ENCODE measurements at places on chromosomes 12 and 14.
A peak's percentile ranks its signal among the peaks of the same experiment; 100 is the strongest.

DNA sequence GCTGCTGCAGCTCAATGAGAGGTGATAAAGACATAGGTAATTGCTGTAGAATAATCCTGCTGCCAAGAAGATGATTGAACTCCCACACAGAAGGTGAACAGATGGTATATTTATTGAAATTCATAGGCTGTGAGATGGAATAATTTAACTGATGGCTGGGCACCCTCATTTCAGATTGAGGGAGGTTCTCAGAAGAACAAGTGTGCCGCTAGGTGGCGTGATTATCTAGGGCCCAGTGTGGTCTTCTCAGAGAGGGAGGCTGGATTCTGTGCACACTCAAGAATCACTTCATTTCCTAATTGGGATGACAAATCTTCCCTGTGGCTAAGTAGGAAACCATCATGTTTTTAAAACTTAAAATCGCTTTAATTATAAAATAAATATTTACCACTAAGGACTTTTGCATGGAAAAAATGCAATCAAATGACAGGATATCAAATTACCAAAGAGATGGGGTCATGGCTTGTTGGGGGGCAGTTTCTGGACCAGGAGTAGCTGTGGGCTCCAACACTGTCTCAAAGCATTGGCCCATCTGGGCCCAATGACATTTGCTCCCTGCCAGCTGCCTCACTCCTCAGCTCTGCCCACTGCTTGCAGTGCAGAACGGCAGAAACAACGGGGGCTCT is 132.3 kb downstream of the SNAPC1 start:
- DNase-seq = peak; percentile 41

DNA sequence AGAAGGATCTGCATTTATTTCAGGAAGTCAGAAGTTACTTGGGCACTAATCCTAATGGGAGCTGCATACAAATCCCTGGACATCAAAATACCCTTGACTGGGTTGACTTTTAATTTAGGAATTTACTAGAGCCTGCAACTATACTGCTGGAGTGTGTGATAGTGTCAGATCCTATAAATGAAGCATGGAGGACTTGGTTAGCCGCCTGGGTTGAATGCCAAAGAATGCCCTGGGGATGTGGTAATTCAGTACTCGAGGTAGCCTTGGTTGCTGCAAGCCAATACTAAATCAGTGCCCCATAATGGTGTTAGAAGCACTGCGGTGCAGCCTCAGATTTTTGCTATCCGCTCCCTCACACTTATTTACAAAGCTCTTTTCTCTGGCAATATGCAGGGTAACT is 184.9 kb downstream of the CAPZA3 start:
- no peak for DNase-seq

DNA sequence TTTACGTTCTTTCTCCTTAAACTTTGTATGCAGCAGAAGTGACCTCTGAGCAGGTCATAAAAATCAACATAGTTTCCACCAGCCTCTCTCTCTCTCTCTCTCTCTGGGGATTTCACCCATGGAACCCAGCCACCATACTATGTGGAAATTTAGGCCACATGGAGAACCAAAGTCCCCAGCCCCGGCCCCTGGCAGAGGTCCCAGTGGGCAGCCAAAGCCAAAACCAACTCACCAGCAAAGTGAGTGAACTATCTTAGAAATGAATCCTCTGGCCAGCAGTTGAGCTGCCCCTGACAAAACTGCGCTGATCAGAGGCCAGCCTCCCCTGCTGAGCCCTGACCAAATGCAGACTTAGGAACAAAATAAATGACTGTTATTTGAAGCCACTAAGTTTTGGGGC is 9.2 kb downstream of the DUSP6 start:
- no peak for DNase-seq

DNA sequence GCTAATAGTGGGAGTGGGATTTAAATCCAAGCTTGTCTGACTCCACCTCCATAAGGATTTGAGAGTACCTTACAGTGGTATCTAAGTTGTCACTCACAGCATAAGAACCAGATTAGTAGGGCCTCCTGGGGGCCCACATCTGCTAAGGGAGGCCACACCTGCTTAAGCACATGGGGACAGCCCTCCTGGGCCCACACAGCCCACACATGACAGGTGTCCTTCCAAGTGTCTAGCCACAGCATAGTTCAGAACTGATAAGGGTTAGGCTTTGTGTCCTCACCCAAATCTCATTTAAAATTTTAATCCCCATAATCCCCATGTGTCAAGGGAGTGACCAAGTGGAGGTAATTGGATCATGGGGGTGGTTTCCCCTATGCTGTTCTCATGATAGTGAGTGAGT is 186.0 kb upstream of the HMGA2 start:
- no peak for DNase-seq

DNA sequence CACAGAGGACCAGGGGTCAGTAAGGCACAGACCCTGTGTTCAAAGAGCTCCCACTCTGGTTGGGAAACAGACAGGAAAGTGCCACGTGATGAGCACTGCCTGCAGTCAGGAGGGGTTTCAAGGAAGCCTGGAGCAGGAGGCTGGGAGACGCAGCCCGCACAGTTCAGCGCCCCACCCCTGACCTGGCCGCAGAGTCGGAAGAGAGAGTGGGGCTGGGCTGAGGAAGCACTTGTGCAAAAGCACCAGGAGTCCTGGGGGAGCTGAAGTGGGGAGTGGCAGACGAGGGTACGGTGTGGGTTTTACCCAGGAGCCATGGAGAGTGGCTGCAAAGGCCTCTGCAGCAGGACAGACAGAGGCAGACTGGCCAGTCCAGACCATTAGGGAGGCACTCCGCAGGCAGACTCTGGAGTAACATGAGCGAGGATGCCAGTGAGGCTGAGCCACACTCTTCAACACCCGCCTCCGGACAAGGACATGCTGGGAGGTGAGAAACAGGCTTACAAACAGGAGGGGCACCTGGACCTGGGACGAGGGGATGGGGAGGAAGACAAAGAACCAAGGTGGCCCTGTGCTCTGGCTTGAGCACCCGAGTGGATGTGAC is 85.7 kb upstream of the GPR68 start:
- DNase-seq = no peak

DNA sequence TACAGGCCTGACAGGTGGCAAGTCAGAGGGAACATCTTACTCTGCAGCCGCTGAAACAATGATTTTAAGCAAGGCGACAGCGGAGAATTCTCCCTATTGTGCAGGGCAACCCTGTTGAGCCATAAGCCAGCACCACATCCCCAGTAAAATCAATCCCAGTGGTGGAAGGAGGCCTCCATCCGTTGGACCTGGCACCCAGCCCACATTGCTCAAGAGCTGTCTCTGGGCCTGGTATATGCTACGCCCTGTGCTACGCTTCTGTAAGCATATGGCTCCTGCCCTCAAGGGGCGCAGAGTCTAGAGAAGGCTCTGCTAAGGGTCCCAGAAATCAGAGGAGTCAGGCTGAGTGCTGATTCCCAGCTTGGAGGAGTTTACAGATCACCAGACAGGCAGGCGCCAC is 265.5 kb downstream of the CACNA1C start:
- DNase-seq = no peak

- no peak for DNase-seq
These were observed 296.3 kb upstream of the PRKD1 start for GRCh38 chr14:30223966-30224365.

DNA sequence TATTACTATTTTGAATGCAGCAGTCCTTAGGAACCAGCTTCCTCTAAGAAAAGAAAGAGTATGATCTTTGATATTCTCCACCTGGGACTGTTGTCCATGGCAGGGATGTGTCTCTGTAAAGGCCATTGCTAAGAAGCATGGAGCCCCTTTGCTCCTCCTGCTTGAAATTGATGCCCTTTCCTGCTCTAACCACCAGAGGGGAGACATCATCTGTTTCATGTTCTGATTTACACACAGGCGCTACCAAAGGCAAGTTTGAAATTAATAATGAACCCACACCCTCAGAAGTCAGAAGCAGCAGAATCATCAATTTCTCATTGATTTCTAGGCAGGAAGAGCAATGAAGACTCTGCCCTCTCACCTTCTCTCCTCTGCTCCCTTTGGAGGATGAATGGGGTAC is 253.8 kb downstream of the RMST start:
- no peak for DNase-seq

GRCh38 chr12:1810201-1810930 is 10.0 kb upstream of the LRTM2 start:
- DNase-seq = no peak

- no peak for DNase-seq
These were observed 110.0 kb downstream of the CCDC60 start for GRCh38 chr12:119444462-119445044.

GRCh38 chr12:3571724-3572123 is 80.7 kb downstream of the PRMT8 start:
- no peak for DNase-seq

DNA sequence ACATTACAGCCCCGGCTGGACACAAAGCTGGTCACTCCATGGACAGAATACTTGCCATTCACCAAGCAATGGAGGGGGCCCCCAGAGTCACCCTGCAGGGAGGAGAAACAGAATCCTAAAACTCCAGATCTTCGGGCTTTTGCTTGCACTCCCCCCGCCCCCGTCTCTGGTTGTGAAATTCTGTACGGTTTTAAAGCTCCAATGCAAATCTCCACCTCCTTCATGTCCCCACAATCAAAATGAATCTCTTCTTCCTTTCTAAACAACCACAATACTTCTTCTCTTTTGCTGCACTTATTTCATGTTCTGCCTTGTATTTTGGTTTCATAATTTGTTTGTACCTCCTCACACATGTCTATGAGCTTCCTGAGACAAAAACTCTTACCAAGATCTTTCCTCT is 5.8 kb upstream of the BIN2 start:
- no peak for DNase-seq

DNA sequence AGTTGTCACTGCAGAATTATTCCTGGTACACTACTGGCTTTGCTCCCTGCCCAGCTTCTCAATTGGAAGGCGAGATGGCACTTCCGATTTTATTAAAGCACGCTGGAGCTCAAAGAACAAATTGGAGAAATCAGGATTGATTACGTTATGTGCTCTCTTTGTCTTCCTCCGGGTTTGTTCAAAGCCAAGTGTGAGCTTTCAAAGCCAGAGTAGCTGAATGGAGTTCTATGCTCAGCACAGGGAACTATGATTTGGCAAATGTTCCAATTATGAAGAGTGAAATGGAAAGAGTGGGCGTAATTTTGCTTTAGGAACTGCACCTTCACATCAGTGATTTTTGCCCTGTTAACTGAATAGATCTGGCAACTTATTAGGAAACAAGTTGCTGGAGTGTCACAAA is 72.4 kb downstream of the FLRT2 start:
- no peak for DNase-seq

GRCh38 chr12:67364228-67364627 is 95.1 kb downstream of the CAND1 start:
- DNase-seq = no peak

GRCh38 chr12:104340177-104340576 is 36.6 kb downstream of the EID3 start:
- no peak for DNase-seq

DNA sequence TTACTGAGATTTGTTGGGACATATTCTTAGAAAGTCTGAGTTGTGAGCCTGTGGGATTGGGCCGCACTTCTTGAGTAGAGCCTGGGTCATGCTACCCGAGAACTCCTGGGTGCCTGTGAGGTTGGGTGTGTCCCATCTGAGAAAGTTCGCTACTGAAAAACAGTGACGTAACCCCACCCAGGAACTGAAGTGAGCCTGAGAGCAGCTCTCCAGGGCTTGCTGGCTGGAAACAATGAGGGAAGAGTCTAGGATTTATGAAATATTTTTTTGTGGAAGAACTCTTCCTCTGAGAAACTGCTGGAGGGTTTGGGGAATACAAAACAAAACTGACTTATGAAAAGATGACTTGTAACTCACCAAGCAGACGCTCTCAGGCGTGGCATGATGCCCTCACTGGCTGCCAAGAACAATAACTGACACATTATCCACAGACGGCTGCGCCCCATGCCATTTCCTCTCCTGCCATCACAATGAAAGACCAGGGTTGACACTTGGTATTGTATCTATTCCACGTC is 69.2 kb downstream of the RASSF3 start:
- no peak for DNase-seq

GRCh38 chr14:77033622-77034589 is 5.4 kb upstream of the IRF2BPL start:
- peak; percentile 68 for DNase-seq

DNA sequence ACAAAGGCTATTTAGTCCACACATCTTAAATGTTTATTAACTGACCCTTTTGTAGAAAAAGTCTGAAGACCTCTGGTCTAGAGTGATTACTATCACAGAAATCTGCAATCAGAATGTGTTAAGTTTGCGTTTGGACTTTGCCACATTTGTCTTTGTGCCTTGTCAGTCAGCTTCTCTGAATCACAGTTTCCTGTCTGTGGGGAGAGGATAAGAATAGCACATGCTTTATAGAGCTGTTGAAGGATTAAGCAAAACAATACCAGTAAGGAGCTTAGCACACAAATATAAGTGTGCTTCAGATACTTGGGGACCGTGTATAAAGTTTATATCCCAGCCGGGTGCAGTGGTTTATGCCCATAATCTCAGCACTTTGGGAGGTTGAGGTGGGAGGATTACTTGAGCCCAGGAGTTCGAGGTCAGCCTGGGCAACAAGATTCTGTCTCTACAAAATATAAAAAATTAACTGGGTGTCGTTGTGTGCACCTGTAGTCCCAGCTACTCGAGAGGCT is 63.0 kb upstream of the BTG1 start:
- no peak for DNase-seq

GRCh38 chr14:52547526-52547925 is 4.8 kb downstream of the TXNDC16 start:
- DNase-seq = no peak

DNA sequence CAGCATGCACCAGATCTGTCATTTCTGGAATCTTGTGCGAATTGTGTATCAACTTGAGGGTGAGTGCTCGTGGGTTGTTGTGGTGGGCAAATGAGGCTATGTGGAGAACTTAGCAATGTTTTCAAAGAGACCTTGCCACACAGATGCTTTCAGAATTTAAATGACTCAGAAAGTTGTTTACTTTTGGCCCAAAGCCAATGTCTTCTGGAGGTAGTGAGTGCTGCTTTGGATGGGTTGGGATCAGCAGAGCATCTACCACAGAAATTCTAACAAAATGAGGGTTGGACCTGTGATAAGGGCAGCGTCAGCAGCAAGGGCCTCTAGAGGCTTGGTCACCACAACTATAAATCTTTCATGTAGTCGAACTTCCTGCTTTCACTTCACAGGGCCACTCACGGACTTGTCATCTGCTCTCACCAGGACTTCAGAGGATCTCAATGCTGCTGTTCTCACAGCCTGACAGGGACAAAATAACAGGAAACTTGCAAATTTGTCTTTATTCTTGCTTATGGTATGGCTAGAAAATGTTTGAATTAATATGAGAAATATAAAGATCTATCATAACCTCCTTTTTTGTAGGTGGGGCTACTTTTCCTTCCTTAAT is 111.4 kb downstream of the DACT1 start:
- no peak for DNase-seq

- no peak for DNase-seq
These were observed 25.0 kb downstream of the PRICKLE1 start for GRCh38 chr12:42564556-42564955.
